ENCODE measurements at places on chromosomes 5 and 9.

DNA sequence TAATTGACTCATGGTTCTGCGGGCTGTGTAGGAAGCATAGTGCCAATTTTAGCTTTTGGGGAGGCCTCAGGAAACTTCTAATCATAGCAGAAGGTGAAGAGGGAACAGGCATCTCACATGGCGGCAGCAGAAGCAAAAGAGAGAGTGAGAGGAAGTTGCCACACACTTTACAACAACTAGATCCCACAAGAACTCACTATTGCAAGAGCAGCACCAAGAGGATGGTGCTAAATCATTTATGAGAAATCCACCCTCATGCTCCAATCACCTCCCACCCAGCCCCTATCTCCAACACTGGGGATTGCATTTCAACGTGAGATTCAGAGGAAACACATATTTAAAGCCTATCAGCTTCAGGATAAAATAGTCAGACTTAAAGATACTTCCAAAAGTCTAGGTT, 36.1 kb upstream of the LPAR1 start:
- no peak for DNase-seq

GRCh38 chr5:11248966-11249365, 487.9 kb upstream of the DAP start:
- DNase-seq, result no peak

DNA sequence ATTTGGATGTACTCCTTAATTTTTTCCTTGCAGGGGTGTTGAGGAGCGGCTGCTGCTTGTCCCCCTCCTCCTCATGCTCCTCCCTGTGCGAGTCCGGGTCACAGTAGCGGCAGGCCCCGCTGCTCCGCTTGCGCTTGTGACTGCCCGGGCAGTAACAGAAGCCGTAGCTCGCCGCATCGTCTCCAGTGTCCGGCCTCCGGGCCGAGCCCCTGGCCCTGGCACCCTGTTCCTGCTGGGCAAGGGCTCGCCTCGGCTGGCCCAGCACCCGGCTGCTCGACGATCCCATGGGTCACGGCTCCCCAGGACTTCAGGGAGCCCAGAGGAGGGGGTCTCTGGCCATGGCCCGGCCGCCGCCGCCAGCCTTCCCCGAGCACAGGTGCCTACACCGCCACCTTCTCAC, at the start of gene GMCL2:
TSS of gene GMCL2 (minus strand) at position 358 of the 400 bp plus-strand sequence. CDS start at position 286, 72 bp downstream.
- no peak for DNase-seq

- no peak for DNase-seq
Measured at GRCh38 chr5:6995115-6995514, 281.9 kb downstream of the TENT4A start.

- no peak for DNase-seq
Measured at GRCh38 chr5:10563110-10563944, 543 bp upstream of the ANKRD33B start.

DNA sequence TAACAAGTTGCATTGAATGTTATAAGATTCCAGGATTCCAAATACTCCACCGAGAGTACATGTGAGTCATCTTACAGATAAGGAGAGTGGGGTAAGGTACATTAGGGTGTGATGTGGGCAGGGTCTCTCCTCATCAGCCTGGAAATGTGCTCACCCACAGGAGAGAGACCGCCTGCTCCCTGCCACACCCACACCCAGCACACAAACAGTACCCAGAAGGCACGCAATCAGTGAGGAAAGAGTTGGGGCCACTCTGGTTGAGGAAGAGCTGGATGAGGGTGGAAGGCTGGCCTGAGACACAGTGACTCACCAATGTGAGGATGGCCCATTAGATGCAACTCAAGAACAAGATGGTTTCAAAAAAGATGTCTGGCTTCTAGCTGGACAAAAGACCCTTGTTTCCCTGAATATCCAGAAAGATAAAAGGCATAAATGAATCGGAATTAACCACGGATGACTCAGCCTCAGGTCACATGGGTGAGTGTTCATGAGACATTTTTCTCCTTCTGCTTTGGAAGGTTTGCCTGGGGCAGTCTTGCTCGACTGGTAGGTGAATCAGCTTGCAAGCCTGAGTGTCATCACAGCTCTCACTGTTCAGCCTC, 51.1 kb upstream of the LHFPL2 start:
- DNase-seq, result peak; percentile 65

- DNase-seq, result no peak
Measured at GRCh38 chr9:126306071-126306647, 20.5 kb upstream of the MVB12B start.
